ENCODE measurements at places on chromosomes 6 and 20.
A peak's percentile ranks its signal among the peaks of the same experiment; 100 is the strongest.

- DNase-seq = no peak
Observed at GRCh38 chr6:21937466-21937865, 343.9 kb downstream of the SOX4 start.

DNA sequence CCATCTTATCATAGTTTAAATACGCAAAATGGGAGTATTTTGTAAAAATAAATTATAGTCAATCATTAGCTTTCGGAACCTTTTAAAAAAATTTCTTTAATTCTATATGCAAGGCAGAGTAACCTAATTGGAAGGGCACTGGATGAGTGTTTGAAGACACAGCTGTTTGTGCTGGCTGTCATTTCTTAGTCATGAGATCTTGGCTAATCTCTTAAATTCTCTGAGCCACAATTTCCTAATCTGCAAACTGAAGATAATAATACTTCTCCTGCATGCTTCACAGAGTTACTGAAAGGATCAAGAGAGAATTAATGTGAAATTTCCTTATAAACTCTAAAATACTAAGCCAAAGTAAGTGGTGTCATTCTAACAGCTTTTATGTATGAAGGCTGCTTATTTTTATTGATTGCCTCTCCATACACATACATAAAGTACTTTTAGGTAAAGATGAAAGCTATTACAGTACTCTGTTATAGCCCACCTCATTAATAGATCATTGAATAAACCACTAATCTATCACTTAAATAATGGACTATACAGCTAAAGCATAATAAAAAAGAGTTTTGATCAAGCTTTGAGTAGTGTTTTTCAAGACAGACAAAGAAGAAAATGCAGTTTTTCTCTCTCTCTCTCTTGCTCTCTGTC, 383.7 kb upstream of the IRAK1BP1 start:
- DNase-seq = no peak

- no peak for DNase-seq
Observed at GRCh38 chr6:106281661-106282060, 43.9 kb downstream of the ATG5 start.

GRCh38 chr20:19380211-19380610, 167.8 kb downstream of the SLC24A3 start:
- DNase-seq = no peak

- DNase-seq = no peak
Observed at GRCh38 chr20:50292591-50293283, 102.1 kb downstream of the CEBPB start.

- DNase-seq = no peak
Observed at GRCh38 chr20:23145281-23145700, 59.2 kb upstream of the CD93 start.

DNA sequence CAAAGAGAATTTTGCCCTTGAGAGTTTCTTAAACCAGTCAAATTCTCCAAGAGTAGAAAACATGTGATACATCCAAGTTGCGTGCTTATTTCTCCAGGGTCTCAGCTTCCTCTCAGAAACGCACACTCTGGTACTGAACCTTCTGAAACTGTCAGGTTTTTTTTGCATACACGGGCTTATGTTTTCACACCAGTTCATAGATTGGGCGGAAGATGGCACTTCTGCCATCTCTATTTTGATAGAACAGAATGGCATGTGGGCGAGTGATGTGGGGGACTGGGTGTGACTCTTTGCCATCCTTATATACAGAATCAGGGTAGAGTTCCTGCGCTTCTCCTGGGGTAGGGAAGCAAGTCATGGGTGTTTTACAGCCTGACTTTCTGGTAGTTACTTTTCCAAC, 56.4 kb downstream of the ADTRP start:
- DNase-seq = no peak

DNA sequence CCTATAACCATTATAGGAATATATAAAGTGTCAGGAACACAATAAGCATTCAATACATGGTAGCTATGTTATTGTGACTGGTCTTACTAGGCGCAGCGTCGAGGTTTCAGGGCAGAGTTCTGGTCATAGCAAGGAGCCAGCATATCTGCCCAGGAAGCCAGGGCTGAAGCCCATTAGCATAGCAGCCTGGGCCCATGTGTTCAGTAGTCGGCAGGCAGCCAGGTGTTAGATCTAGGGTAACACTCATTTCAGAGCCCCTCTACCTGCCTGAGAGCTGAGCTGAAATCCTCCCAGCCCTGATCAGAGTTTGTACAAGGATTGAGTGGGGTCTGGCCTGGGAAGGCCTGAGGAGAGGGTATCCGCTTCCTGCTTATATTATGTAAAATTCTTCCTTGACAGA, 32.1 kb downstream of the C20orf173 start:
- no peak for DNase-seq

DNA sequence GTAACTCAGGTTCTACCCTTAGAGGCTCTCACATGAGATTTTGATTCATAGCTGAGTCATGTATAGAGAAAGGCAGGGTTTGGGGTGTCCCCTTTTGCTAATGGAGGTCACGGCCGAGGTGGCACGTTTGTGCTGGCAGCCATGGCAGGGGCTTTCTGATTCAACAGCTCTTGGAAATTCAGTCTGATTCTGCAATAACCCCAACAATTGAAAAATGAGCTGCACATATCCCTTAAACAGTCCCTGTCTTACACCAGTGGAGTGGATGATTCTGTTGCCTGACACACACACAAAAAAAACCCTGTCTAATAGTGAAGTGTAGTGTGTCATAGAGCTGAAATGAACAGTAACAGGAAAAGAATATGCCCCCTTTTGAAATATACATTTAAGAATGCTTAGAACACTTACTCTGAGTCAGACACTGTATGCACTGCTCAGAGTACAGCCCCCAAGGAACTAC, 40.4 kb upstream of the ARG1 start:
- DNase-seq = no peak

- DNase-seq = peak; percentile 82
Observed at GRCh38 chr20:33653218-33653899, 8.8 kb upstream of the C20orf144 start.

DNA sequence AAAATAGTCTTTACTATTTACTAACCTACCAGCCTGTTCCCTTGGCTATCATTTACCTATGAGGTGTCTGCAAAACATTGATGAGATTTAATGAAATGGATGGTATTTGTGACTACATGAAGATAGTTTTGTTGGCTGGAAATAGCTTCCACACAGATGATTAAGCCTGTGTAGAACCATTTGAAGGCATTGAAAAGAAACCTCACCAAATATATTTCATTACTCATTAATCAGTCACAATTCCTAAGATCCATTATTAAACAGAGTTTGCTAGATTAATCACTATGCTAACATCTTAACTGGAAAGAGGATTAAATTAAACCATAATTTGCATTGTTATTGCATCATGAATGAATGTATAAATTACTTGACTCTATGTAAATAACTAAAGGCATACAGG, 560.3 kb downstream of the BMP2 start:
- no peak for DNase-seq

GRCh38 chr6:80541181-80541580, 434.7 kb downstream of the BCKDHB start:
- no peak for DNase-seq

- no peak for DNase-seq
Observed at GRCh38 chr6:39386487-39386886, 64.0 kb upstream of the KCNK16 start.

DNA sequence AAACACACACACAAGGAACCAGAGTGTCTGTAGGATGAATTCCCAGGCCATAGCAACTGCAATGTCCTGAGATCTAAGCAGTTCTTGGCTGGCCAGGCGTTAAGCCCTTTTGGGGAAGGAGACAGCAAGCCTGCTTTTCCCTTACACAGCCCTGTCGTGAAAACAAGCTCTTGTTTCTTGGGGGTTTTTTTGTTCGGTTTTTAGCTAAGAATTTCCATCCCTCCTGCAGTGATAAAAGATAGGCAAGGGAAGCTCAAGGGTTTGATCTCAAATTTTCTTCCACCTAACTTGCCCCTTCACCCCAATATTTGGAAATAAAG, 1.5 kb downstream of the TNFRSF21 start:
- no peak for DNase-seq
